Neuronal stem cell (in vitro differentiated cells): ENCODE measurements at places on chromosomes 7 and 10.

GRCh38 chr10:61750943-61751471, 88.3 kb downstream of the CABCOCO1 start:
- peak; percentile 23 for DNase-seq

GRCh38 chr7:46811529-46811928, 770.4 kb downstream of the TNS3 start:
- no peak for DNase-seq

- no peak for DNase-seq
Observed at GRCh38 chr10:106053061-106053460, 1111.4 kb downstream of the SORCS1 start.

GRCh38 chr10:45480294-45480693, 106.3 kb downstream of the ALOX5 start:
- DNase-seq = no peak

GRCh38 chr10:66931340-66931948, 5.6 kb downstream of the LRRTM3 start:
- DNase-seq = peak; percentile 61

- no peak for DNase-seq
Observed at GRCh38 chr10:112713411-112713810, 236.6 kb upstream of the TCF7L2 start.
